Mesenteric fat pad (tissue), 1 donor: ENCODE measurements at places on chromosomes 2 and 18. TPM values are rescaled to one million over a fixed set of nuclear protein-coding genes. Genes with fewer than 3 reads are reported as not detected.

- no peak for DNase-seq
These were observed 21.4 kb upstream of the BARD1 start for GRCh38 chr2:214830794-214831346.

DNA sequence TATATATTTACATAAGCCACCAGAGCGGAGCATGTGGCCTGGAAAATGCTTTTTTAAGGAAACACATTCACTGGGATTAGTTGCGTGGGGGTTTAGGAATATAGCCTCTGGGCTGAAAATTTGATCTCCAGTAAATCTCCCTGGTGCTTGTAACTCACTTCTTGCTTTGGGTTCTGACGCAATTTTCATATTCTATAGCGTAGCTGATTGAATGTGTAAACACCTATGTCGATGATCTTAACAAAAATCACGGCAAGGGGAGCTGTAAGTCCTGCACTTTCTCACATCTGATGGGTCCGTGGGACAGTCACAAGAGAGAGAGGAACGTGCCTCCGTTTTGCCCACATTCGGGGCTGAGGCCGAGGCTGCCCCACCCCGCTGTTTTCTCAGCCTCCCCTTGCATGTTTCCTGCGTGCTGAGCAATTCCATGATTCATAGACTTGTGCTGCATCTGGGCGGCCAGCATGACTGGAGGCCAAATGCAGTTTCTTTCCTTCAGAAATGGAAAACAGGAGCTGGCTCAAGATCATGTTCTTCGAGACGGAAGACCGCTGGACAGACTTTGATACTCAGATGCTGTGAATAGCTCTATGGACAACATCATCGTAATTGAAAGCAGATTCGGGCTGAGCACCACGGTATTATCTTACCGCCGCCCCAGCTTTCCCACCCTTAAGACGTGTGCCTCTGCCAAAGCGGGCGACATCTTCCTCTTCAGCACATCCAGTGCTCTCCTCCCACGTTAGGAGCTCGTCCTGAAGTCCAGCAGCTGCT is 109.2 kb downstream of the TMEM18 start:
- no peak for DNase-seq

AGXT gene
- 0.32 TPM for total RNA-seq

DNA sequence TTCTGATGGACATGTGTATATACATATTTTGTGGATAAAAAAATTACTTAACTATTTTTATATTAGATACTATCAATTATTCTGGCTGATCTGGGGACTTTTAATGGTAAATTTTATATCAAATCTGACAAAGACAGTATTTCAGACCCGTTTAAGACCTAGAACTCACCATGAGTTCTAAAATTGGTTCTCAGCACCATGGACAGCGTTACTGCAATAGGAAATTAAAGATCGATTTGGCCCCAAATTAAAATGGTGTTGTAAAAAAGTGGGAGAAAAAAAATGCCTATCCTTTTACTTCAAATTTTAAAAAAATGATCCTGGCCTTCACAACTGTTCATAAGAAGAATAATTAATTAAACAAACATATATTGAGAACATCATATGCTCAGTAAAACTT is 919 bp upstream of the SCN2A start:
- DNase-seq: no peak

- DNase-seq: no peak
These were observed 217.7 kb downstream of the TWIST2 start for GRCh38 chr2:239065537-239065936.

GRCh38 chr2:195486520-195486919 is 170.5 kb upstream of the SLC39A10 start:
- DNase-seq: no peak

DNA sequence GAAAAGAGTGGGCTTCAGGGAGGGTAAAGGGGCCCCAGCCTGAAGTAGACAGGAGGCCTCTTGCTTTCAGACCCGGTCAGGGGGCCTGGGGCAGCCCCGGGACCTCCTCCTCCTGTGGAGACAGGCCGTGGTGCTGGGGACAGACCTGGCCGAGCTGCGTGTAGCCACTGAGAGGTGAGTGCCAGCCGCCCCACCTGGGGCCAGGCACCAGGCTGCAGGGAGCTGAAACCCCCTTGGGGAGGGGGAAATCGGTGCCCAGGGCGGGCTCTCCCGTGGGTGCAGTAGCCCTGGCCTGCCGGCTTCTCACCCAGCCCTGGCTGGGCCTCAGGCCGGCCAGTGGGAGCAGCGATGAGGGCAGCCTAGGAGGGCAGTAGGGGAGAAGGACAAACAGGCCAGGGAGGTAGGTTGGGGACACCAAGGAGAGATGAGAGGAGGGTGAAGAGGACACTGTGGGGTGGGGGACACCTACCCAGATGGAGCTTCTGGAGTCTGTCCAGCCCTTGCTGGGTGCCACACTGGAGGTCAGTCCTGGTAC is 24.0 kb downstream of the CROCC2 start:
- DNase-seq: peak; percentile 87

GRCh38 chr18:3294435-3295080 is 32.6 kb downstream of the MYL12B start:
- DNase-seq: no peak

DNA sequence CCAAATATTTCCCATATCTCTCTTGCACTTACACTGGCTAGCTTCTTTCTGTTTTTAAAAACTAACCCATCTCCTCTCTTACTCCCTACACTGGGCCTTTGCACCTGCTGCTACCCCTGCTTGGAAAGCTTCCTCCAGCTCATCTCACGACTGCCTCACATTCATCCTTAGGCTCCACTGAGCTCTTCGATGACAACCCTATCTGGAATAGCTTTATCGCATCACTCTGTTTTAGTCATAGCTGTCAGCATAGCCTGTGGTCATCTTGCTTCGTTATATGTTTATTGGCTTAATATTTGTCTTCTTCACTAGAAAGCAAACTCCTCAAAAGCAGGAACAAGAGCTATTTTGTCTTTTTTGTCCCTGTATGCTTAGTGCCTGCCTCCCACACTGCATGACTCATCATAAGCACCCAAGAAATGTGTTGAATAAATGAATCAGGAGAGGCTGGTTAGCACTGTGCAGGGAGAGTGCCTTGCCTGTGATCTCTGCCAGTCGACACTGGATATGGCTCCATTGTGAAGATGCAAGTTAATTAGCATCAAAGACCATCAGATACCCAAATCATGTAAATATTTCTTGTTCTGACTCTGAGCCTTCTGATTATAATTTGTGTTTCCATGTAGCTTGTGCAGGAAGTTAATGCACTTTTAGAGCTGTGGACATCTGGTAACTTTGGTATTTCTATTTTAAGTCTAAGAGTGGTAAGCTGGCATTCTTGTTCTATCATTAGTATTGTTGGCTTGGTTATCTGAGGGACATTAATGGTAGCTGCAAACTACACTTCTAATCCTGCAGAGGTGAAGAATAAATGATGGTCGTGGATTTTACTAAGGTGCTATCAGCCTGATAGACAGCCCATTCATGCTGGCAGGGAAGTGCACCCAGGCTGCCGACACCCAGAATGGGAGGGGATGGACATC is 10.3 kb upstream of the DYTN start:
- DNase-seq: no peak

HRH4 gene
- total RNA-seq: 0.39 TPM

GRCh38 chr18:51617167-51617566 is 419.7 kb upstream of the MEX3C start:
- DNase-seq: no peak

- DNase-seq: no peak
These were observed 174.7 kb downstream of the RTP5 start for GRCh38 chr2:242044313-242044590.

- no peak for DNase-seq
These were observed 670.8 kb upstream of the FANCL start for GRCh38 chr2:58911877-58912276.

GRCh38 chr2:220374282-220374681 is 746.9 kb downstream of the SLC4A3 start:
- DNase-seq: no peak

ITPRIPL1 gene
- 3.1 TPM for total RNA-seq

GRCh38 chr18:23567671-23568070 is 18.6 kb downstream of the NPC1 start:
- no peak for DNase-seq

DNA sequence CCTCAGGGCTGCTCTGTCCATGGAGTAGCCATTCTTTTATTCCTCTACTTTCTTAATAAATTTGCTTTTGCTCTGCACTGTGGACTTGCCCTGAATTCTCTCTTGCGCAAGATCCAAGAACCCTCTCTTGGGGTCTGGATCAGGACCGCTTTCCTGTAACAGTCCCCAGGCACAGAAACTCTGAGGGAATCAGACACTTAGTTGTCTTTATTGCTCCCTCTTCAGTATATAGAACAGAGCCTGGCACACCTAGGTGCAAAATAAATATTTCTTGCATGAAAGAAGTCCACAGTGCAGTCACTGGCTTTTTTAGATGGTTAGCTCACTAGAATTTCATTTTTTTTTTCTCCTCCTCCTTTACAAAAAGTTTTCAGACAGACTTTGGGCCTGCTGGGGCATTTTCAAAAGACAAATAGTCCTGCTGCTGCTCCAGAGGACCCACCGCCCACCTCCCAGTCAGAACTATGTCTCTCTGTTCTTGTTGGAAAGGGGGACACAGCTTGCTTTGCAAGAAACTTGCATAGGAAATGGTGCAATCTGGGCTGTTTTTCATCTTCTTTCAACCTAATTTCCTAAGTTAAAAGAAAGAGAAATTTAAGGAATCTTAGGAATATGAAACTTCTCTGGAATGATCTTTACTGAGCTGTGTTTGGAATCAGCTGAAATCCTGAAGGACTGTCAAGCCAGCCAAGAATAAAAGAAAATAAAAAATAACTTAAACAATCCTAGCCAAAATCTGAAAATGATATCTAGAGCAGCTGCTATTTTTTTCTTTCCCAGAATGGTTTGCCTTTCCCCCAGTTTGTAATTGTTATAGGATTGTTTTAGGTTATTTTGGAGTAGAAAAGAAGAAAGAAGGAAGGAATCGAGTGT is 31.7 kb upstream of the MAP4K3 start:
- DNase-seq: no peak

GRCh38 chr2:233867993-233868532 is at the start of gene MSL3B:
Gene MSL3B, minus strand, starts transcription at chr2:233868386.
- no peak for DNase-seq

GRCh38 chr2:113236367-113237159 is 42.2 kb downstream of the PAX8 start:
- no peak for DNase-seq

GRCh38 chr18:22005191-22005841 is 164.1 kb upstream of the GATA6 start:
- no peak for DNase-seq

DNA sequence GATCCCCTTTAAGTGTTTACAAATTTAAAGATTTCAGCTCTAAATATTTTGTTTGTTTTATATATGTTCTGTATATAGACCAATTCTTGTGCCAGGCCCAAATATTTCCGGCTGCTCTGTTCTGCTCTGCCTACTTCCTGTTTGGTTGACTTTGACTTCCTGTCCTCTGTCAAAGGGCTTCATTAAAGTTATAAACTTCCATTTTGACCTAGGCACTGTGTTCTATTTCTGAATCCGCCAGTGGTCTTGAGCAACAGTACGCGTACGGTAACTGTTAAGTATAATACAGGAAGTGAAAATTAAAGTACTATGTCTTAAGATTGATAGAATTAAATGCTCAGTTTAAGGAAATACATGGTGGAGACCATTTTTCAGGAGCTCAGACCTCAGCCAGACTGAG is 13.5 kb upstream of the REL start:
- no peak for DNase-seq

PSMA8 gene
- total RNA-seq: not detected

GRCh38 chr2:205739620-205740019 is 57.3 kb downstream of the NRP2 start:
- DNase-seq: no peak
